ENCODE measurements at places on chromosomes 3 and 15. TPM values are rescaled to one million over a fixed set of nuclear protein-coding genes. Genes with fewer than 3 reads are reported as not detected.

Gene GOLGA8J
- 0.20 TPM for total RNA-seq

DNA sequence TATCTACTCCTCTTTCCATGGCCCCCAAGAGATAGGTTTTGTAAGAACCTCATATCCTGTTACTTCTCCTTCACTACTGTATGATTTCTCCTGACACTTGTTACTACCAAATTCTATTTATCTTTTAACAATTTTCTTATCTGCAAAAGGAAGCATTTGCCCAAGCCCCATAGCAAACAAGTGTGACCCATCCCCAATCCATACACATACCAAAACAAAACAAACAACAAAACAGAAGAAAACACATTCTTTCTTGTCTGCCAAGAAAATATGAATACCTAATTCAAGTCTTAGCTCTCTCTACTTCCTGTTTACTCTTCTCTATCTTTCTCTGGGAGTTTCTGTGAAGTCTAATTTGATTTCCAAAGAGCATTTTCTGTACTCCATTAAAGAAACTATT, 39.0 kb upstream of the AADAC start:
- H3K36me3 ChIP-seq, result no peaks in the 10 kb centered on the region
- no peaks in the 10 kb centered on the region for H3K4me1 ChIP-seq
- no peaks in the 10 kb centered on the region for H3K27me3 ChIP-seq
- H3K27ac ChIP-seq, result no peak overlapping the region
- no peak overlapping the region for H3K4me3 ChIP-seq

DNA sequence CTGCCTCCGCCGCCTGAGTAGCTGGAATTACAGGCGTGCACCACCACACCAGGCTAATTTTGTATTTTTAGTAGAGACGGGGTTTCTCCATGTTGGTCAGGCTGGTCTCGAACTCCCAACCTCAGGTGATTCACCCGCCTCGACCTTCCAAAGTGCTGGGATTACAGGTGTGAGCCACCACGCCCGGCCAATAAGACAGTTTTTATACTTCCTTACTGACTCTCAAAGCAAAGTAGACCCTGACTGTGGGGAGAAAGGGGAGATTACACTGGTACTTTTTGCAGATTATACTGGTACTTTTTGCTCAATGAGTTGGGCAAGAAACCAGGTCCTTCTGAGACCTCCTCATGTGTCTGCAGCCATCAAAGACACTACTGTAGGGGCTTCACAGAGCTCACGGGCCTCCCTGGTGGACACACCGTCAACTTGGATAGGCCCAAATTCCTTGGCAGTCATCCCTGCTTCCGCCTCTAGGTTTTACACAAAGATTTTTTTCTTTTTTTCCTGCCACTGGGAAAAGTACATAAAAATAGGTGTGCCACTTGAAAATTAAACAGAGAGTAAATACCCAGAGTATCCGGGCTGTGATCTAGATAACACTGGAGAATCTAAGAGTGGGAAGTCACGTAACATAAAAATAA, 143.3 kb upstream of the WNT5A start:
- H3K4me3 ChIP-seq, result no peak overlapping the region
- no peaks in the 10 kb centered on the region for H3K4me1 ChIP-seq
- no peak overlapping the region for H3K27ac ChIP-seq
- H3K27me3 ChIP-seq, result no peaks in the 10 kb centered on the region
- DNase-seq, result no peak
- H3K36me3 ChIP-seq, result no peaks in the 10 kb centered on the region

DNA sequence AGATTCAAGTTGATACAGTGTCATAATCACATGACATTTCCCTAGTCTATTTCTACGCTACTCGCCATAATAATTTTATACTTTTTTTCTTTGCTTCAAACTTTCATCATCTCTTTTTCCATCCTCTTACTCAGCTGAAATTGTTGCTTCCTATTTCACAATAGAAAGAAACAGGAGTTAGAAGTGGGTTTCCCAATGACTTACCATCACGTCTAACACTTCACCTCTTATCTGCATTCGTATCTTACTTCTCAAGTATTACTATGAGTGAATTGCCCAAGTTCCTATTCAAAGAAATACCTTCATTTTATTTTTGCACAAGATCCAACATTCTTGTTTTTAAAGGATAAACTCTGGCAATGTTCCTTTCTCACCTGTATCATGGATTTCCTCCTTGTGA, 1539.9 kb downstream of the SI start:
- no peaks in the 10 kb centered on the region for H3K4me1 ChIP-seq
- no peak overlapping the region for H3K27ac ChIP-seq
- no peak overlapping the region for H3K4me3 ChIP-seq

Gene GOLGA8F
- total RNA-seq, result not detected

Gene C3orf52
- 2.0 TPM for total RNA-seq

- H3K36me3 ChIP-seq, result no peaks in the 10 kb centered on the region
- peaks cover 28% of the 10 kb centered on the region for H3K4me1 ChIP-seq
- H3K27me3 ChIP-seq, result no peaks in the 10 kb centered on the region
- no peak for DNase-seq
Measured at GRCh38 chr3:58900386-58900785, 149.4 kb downstream of the CFAP20DC start.

Gene IQCF5
- total RNA-seq, result not detected

Gene NDUFB4
- 82.8 TPM for total RNA-seq

Gene C3orf20
- total RNA-seq, result 0.44 TPM

- peaks cover 91% of the 10 kb centered on the region for H3K4me1 ChIP-seq
- H3K4me3 ChIP-seq, result peak overlapping the region; percentile 34
- peak; percentile 92 for DNase-seq
- peaks cover 5% of the 10 kb centered on the region for H3K36me3 ChIP-seq
- H3K27ac ChIP-seq, result peak overlapping the region; percentile 88
Measured at GRCh38 chr3:32457971-32458471, 44.6 kb downstream of the CMTM6 start.

DNA sequence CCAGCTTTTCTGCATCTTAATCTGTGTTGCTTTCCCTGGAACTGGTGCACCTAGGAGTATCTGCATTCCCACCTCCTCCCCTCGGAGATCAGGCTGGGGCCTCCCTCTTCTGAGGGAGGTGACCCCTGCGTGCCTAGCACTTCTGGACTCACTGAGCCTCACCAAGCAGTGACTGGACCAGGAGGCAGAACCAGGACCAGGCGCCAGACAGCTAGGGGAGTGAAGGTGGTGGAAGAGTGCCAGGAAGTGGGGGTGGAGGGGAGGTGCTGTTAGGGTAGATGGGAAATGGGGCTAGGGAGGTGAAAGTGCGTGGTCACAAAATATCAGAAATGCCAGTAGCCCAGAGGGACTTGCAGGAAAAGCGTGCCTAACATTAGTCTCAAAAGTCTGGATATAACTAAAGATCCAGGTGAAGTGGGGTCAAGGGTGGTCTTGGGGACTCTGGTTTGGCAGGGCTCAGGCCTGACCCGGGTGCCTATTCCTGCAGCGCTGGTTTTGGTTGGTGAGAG, 1.2 kb downstream of the DUOXA2 start:
- peaks cover 47% of the 10 kb centered on the region for H3K4me1 ChIP-seq
- no peak overlapping the region for H3K27ac ChIP-seq
- peaks cover 54% of the 10 kb centered on the region for H3K27me3 ChIP-seq
- H3K4me3 ChIP-seq, result no peak overlapping the region

GRCh38 chr3:81451611-81452010, 309.8 kb downstream of the GBE1 start:
- H3K27me3 ChIP-seq, result no peaks in the 10 kb centered on the region
- no peak overlapping the region for H3K4me3 ChIP-seq
- no peaks in the 10 kb centered on the region for H3K4me1 ChIP-seq
- no peak for DNase-seq

Gene CLDN1
- total RNA-seq, result not detected

Gene ANKUB1
- not detected for total RNA-seq

Gene NLGN1
- not detected for total RNA-seq

Gene GHSR
- total RNA-seq, result not detected

GRCh38 chr3:82633319-82633718, 871.9 kb upstream of the GBE1 start:
- no peak overlapping the region for H3K27ac ChIP-seq
- DNase-seq, result no peak
- H3K36me3 ChIP-seq, result no peaks in the 10 kb centered on the region

All from CD4-positive, alpha-beta memory T cell (primary cell).